Neural crest cell (in vitro differentiated cells): ENCODE measurements at places on chromosomes 13 and 19.

DNA sequence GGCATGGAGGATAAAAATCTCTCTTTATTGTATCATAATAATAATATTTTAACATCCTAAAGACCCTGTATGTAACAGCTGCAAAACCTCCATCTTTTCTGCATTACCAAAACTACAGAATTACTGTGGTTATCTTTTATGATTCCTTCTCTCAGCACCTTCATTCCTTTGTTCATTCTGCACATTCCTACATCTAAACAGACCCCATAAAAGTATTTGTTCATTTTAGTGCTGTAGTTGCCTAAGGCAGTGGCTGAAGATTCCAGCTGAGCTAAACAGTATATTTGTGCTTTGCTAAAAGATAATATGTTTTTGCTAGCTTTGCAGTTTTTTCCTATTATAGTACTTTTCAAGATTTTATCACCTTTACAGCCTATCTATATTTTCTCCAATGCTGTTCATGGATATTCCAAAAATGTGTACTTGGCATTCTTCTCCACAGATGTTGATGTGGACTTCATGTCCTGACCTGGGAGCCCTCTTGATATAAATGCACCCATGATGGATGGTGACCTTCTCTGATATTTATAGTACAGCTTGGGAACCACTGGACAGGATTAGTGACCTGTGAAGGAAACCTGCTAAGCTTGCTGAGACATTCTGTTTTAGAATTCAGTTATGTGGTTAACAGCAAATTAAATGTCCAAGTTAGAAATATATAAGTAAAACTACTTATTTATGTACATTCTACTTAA, 2832.9 kb upstream of the PCDH20 start:
- no peaks in the 10 kb centered on the region for H3K4me1 ChIP-seq
- no peak overlapping the region for H3K27ac ChIP-seq
- H3K36me3 ChIP-seq = no peaks in the 10 kb centered on the region
- H3K27me3 ChIP-seq = no peaks in the 10 kb centered on the region
- no peak overlapping the region for H3K4me3 ChIP-seq

GRCh38 chr19:42306646-42307045, 4.2 kb upstream of the PAFAH1B3 start:
- DNase-seq = no peak
- peaks cover 2% of the 10 kb centered on the region for H3K36me3 ChIP-seq
- H3K4me1 ChIP-seq = peaks cover 25% of the 10 kb centered on the region
- H3K27ac ChIP-seq = no peak overlapping the region
- H3K27me3 ChIP-seq = peaks cover 6% of the 10 kb centered on the region

DNA sequence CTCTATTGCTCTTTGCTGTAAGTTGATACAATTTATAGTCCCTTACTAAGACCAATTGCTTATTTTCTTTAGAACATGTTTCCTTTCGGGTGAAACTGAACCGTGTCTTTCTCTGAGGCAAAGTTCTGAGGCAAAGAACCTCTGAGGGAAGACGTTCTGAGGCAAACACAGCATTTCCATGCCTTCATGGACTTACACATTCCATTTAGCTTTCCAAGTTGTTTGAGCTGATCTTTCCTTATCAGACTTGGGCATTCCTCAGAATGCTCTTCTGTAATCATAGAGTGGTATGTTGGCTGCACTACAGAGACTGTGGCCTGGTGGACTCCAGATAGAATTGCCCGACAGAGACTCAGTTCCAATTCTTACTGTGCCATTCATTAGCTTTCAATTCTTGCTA, 579.1 kb downstream of the KCTD12 start:
- H3K4me3 ChIP-seq = no peak overlapping the region
- H3K4me1 ChIP-seq = no peaks in the 10 kb centered on the region
- H3K27ac ChIP-seq = no peak overlapping the region
- H3K27me3 ChIP-seq = no peaks in the 10 kb centered on the region
- no peak for DNase-seq
- no peaks in the 10 kb centered on the region for H3K36me3 ChIP-seq

GRCh38 chr13:97242755-97243497, 20.8 kb downstream of the MBNL2 start:
- H3K4me1 ChIP-seq = peaks cover 85% of the 10 kb centered on the region
- H3K4me3 ChIP-seq = peak overlapping the region; percentile 34
- no peaks in the 10 kb centered on the region for H3K27me3 ChIP-seq
- peak overlapping the region; percentile 93 for H3K27ac ChIP-seq
- DNase-seq = no peak

- peaks cover 5% of the 10 kb centered on the region for H3K27me3 ChIP-seq
- no peaks in the 10 kb centered on the region for H3K36me3 ChIP-seq
- peaks cover 10% of the 10 kb centered on the region for H3K4me1 ChIP-seq
- H3K27ac ChIP-seq = peak overlapping the region; percentile 32
These were observed 5.3 kb downstream of the TMPRSS9 start for GRCh38 chr19:2365201-2365970.

GRCh38 chr13:30332456-30333143, 25.2 kb upstream of the KATNAL1 start:
- no peak overlapping the region for H3K4me3 ChIP-seq
- no peaks in the 10 kb centered on the region for H3K27me3 ChIP-seq
- peaks cover 15% of the 10 kb centered on the region for H3K4me1 ChIP-seq
- peaks cover 2% of the 10 kb centered on the region for H3K36me3 ChIP-seq
- no peak overlapping the region for H3K27ac ChIP-seq

DNA sequence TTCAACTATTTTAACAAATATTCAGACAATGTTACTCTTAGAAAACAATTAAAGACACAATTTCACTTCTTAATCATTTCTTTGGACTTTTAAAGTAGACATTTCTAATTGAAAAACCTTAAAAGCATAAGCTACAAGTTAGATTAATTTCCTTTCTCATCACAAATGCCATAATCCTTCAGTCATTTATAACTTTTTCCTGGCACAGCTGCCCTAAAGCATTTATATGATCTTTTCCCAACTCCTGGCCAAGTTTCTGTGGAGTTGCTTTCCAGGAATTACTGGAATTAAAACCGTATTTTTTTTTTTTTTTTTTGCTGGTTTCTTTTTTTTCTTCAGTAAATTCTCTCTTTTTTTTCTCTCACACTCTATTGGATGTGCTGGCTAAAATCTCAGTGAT, 615.9 kb downstream of the TBC1D4 start:
- H3K36me3 ChIP-seq = peaks cover 13% of the 10 kb centered on the region
- no peak overlapping the region for H3K27ac ChIP-seq
- no peak for DNase-seq
- peaks cover 2% of the 10 kb centered on the region for H3K4me1 ChIP-seq
